Hindlimb muscle (tissue), 1 donor: ENCODE measurements at places on chromosomes 1 and 21.

DNA sequence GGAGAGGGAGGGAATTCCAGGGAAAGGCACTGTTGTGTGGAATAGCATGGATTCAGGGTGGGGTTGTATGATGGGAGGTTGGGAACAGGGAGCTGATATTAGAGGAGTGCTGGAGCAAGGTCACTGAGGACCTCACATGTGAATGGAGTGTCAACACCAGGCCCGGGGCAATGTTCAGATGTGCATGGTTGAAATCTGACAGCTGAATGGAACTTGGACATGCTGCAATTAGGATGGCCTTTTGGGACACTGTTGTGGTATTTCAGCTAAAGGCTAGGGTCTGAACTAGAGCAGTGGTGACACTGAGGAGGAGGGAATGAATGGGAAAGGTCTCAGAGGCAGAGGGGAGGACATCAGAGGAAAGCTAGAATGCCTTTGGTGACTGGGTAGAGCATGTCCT, 25.0 kb downstream of the ZSCAN20 start:
- DNase-seq = no peak

DNA sequence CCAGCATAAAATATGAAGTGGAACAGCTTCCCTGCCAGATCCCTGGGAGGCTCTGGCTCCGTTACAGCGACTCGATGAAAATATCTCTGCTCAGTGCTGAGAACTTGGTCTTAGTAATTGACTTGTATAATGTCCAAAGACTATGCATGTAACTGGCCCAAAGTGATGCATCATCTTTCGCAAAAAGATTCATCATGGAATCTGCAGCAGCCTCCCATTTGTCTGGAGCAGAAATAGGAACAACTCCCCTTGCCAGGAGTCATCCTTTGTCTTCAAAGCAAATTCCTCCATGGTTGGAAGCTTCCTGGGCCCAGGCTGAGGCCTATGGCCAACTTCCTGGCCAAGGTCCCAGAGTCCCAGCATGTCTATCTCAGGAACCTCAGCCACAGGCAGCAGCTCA, 16.9 kb upstream of the SLC6A17 start:
- no peak for DNase-seq

DNA sequence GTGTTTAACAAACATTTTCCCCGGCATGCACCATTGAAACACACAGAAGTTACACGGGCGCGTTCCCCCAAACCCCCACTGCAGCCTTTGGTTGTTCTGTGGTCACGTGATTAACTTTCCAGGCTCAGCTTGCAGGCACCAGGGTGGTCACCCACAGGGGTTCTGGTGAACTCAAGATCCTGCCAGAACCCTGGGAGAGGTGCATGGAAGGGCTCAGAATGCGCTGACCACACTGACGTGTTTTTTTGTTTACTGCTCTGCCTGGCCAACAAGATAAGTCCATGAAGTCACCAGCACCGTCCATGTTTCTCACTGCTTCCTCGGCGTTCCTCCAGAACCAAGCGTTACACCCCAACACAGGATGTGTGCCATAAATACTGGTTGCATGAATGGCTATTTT, 229.5 kb upstream of the VAMP3 start:
- no peak for DNase-seq

DNA sequence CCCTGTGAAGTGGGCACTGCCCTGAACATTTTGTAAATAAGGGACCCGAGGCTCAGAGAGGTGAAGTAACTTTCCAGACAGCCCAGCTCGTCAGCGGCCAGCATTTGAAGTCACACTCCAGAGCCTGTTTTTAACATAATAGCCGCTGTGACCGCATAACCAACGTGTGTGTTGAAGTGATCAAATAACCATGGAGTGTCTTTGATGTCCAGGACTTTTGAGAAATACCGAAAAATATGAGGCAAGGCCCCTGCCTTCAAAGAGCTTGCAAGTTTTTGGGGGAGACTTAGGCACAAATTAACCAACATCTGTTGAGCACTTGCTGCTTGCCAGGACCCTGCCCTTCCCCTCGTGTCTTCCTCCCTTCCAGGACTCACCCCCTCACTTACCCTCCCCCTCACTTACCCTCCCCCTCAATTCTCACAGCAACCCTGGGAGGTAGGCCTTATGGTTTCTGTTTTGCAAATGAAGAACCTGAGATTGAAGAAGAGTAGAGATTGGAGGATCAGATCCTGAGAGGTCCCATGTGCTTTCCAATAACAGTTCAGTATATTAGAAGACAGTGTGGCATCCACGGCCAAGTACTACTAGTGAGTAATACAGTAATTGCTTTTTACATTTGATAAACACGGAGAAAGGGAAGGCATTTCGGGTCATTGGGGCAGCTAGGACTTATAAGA, 1.3 kb upstream of the SLC16A1 start:
- DNase-seq = peak; percentile 34

GRCh38 chr1:151760597-151761385, 2.5 kb downstream of the MRPL9 start:
- DNase-seq = no peak

- DNase-seq = no peak
Observed at GRCh38 chr1:189658381-189658780, 819.3 kb downstream of the BRINP3 start.

DNA sequence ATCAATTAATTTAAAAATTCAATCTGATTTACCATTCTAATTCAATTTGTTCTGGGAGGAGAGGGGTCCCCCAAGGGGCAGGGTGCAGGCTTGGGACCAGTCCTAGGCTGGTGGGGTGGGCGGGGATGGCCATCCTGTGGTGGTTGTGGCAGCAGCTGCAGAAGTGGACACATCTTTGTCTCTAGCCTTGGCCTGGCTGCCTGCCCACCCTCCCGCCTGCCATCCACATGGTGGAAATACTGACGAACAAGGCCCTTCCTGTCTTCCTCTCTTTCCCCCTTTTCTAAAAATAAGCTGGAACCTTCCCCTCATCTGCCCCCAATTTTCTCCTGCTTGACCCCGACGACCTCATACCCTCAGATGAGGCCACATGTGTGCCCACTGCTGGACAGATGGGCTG, 130.9 kb downstream of the FOXD2 start:
- no peak for DNase-seq

DNA sequence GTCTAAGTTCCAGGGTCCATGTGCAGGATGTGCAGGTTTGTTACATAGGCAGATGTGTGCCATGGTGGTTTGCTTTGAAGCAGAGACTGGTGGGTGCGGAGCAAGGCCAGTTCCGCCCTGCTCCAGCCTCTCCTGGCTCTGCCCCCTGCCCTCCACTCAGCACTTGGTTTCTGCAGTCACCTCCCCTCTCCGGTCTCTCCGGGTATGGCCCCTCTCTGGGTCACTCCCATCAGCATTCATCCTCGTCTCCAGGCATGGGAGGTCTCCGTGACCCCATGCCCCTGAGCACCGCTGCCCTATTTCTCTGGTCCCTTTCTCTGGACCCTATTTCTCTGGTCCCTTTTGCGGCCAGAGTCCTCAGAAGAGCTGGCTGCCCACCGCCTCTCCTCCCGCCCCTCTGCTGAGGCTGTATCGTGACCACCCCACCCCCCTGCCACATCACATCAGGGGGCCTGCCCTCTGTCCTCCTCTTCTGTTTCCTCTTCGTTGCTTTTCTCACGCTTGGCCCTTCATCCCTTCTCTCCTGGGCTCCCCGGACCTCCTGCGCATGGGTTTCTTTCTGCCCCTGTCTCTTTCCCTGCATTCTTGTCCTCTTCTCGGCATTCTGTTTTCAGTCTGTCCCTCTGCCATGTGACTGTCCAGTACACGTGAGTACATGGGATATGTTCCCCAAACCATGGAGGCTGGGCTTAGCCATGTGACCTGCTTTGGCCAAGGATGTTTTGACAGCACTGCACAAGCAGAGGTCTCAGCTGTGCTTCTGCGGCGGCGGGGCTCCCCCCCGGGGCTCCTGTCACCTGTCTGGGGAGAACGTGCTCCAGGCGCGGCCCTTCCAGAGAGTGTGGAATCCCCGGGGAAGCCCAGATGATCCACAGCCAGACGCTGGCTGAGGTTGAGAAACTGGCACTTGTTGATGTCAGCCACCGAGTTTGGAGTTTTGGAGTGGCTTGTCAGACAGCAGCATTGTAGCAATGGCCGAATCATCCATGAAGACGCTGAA, 54.4 kb upstream of the C1orf174 start:
- no peak for DNase-seq

- DNase-seq = no peak
Observed at GRCh38 chr1:184567637-184568036, 180.8 kb downstream of the C1orf21 start.

DNA sequence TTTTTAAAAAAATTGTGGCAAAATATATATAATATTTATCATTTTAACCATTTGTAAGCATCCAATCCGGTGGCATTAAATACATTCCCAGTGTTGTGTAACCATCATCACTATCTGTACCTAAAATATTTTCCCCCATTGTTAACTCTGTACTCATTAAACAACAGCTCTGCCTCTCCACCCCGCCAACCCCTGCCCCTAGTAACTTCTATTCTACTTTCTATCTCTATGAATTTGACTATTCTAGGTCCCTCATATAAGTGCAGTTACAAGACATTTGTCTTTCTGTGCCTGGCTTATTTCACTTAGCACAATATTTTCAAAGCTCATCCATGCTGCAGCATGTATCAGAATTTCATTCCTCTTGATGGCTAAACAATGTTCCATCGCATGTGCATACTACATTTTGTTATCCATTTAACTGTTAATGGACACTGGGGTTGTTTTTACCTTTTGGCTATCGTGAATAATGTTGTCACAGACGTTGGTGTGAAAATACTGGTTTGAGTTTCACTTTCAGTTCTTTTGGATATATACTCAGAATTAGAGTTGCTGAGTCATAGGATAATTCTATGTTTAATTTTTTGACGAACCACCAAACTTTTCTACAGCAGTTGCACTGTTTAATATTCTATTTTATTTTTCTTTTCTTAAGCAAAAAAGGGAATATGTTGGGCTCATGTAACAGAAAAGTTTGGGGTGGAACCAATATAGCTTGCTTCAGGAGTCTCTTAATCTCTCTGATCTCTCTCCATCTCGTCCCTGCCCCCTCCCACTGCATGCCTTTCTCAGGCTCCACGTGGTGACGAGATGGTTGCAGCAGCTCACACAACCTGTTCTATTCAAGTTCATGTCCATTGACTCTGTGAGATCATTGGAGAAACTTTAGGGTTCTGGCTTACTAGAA, 25.2 kb upstream of the RCAN1 start:
- no peak for DNase-seq

- DNase-seq = no peak
Observed at GRCh38 chr1:67142931-67143330, 8.2 kb upstream of the C1orf141 start.

- DNase-seq = no peak
Observed at GRCh38 chr1:81594206-81594605, 206.5 kb upstream of the ADGRL2 start.

GRCh38 chr1:42686418-42686817, 4.2 kb downstream of the YBX1 start:
- DNase-seq = no peak

DNA sequence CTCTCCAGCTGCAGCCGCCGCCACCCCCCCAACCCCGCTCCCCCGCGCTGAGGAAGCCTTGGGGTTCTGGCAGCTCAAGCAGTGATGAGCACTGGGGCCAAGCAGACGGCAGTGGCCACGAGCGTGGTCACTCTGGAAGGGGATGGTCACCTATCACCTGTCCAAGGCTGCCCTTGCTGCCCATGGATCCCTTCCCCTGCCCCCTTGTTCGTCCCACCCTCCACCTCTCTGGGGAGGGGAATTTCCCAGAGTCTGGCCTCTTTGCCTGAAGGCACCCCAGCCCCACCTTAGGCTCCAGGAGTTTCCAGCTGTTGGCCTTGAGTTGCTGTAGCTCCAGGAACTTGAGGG, 7.2 kb upstream of the SMIM12 start:
- DNase-seq = no peak

DNA sequence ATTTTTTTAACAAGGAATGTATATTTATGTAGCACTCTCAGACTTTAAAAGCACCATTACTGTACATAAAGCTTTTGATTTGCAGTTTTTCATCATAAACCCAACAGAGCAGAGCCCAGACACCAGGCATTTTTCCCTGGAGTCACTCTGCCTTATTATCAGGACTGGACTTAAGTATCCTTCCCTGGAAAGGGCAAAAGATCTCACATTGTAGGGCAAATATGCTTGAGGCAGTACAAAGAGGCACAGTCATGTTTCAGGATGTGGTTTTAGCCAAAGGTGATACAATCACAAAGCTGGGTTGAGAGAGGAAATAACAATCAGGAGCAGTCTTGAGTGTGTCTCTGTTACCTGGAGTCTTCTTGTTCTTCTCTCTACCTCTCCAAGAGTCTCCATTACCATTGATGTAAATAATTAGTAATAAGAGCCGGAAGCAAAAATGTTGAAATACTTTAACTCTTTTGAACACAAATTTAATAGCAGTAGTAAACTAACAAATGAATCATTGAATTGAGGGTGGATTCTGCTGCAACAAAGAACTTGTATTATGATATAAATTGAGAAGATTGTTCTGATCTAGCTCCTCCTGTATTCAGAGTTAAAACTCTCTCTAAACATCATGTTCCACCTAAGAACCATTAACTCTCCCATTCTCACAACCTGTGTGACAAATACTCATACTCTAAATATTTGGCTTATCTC, 160.5 kb downstream of the LTN1 start:
- no peak for DNase-seq

- no peak for DNase-seq
Observed at GRCh38 chr1:240464099-240464498, 147.9 kb downstream of the GREM2 start.

- DNase-seq = no peak
Observed at GRCh38 chr1:182041615-182042014, 19.9 kb downstream of the ZNF648 start.

GRCh38 chr1:158996998-158997397, 12.7 kb upstream of the IFI16 start:
- no peak for DNase-seq

- DNase-seq = no peak
Observed at GRCh38 chr1:236904892-236905741, 99.1 kb downstream of the MT1HL1 start.

DNA sequence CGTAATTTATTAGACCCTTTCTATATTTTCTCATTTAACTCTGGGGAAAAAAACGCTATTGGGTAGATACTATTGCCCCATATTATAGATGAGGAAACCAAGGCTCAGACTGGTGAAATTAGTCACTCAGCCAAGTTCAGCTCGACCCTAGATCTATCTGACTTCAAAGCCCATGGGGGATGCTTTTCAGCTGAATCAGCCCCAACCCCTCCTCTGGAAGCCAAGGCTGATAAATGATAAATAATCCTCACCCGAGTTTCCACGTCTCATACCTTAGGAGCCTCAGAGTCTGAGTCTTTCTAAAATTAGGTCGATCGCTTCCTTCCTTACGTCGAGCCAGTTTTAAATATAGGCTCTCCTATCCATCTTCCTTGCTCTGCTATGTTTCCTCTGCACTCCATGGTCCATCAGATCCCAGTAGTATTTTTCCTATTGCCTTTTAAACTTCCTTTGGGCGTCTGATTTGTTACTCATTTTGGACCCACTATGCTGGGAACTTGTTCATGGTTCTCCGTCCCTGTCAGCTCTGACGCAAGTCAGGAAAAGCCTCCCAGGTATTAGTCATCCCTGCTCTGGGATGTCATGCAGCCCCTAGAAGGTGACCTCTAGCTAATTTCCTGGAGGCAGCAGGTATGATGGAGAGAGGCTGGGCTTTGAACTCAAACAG, 122.8 kb downstream of the PLPP3 start:
- no peak for DNase-seq
